Ecto neural progenitor cell (in vitro differentiated cells): ENCODE measurements at places on chromosomes 3 and 15.
A peak's percentile ranks its signal among the peaks of the same experiment; 100 is the strongest.

GRCh38 chr3:145370870-145371269, 790.1 kb downstream of the PLOD2 start:
- no peak for DNase-seq

DNA sequence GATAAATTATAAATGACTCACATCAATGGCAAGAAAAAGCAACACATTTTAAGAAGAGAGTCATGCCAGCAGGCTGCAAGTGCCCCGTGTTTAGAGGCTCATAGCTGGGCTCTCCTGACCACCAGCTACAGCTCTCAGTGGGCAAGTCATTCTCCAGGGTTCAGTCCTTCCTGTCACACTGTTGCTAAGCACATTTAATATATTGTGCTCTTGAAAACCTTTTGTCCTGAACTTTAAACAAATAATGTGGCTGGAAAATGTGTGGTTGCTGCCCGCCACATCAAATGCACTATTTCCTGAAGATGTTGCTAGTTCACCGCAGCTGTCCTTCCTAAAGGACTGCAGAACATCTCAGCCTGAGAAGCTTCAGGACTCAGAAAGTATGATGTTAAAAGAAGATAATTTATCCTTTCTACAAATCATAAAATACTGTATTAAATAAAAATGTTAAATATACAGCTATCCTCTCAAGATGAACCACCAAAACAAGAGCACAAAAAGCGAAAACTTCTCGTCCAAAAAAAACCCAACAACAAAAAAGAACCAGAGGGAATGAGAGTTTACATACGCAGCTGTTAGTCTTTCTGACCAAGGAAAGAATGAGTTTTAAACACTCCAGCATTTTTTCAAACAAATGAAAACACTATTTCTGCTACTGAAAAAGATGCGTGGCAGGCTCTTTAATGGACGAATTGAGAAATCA, 951 bp downstream of the TARS3 start:
- DNase-seq: no peak

DNA sequence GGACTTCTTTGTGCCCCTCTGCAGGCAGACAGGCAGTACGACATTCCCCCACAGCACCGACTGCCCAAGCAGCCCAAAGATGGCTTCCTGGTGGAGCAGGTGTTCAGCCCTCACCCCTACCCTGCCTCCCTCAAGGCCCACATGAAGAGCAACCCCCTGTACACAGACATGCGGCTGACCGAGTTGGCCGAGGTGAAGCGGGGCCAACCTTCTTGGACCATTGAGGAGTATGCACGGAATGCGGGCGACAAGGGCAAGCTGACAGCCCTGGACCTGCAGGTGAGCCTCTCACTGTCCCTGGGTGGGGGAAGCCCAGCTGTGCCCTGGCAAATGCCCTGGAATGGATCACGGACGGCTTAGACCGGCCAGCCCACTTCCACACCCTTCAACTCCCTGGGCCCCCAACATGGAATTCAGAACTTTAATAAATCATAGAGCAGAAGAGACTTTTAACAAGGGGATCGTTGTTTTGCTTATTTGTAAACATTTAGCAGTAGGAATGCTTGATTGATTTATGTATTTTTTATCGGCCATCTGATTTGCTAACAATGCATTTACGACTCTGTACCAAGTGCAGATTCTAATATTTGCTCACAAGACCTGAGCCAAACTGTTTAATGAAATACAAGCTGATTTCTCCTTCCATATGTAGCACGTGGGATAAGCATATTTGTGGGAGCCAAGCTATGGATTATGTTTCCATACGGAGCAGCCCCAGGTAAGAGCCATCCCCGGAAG, 31.1 kb downstream of the MINAR1 start:
- no peak for DNase-seq

DNA sequence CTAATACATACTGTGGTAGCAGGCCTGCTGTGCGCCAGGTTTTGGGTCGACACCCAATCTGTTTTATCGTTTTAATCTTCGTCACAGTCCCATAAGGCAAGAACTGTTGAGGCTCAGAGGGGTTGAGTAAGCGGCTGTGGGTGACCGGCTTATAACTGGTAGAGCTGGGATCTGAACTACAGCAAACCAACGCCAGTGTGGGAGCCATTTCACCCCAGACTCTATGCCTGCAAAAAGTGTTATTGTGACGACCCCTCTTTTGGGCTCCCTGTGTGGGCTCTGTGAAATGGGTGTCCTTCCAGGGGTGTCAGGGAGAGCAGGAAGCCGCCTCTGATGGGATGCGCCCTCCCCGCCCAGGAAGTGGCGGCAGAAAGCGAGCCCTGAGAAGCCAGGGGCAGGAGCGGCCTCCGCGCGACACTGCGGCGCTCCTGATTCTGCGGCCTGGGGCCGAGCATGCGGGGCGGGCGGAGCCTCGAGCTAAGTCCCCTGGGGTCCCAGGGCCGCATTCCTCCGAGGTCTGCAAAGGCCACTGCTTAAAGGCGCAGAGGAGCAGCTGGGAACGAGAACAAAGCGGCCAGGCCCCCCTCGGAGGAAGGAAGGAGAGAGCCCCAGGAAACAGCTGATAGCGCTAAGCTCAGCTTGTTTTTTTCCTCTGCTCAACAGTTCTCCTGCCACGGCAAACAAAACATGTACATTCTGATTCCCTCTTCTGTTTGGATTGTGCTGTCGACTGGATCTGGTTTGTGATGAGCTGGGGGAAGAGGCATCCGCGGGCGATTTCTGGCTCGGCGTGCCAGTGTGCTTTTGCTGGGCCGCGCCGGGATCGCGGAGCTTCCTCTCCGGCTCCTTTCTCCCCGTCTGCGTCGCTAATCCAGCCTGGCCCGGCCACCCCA, 33.9 kb downstream of the GRK7 start:
- peak; percentile 90 for DNase-seq

DNA sequence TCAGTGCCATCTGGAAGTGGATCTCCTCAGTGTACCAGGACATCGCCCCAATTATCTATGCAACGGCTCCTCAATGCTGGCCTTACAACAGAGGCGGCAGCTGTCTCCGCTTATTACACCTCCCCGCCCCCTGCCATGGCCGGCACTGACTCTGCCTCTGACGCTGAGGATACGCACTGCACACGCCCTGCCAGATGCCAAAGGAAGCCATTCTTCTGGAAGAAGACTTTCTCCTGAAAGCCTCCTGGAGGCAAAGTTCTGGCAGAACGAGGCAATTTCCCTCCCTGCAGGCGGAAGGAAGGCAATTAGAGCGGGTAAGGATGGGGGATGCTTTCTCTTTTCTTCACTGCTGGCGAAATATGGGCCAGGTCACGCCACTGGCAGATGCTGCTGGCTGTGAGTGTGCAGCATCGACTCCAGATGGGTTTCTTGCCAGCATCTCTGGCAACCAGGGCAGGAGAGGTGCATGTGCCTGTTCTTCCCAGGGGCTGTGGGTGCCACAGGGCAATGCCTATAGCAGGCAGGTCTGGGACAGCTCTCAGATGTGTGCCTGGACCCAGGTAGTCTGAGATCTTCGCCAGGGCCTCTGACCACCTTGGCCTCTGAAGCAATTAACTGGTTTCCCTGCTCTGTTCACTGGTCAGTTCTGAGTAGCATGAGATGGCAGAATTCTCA, 62.2 kb upstream of the MRPS22 start:
- no peak for DNase-seq

- DNase-seq: no peak
These were observed 98.0 kb upstream of the RORA start for GRCh38 chr15:61327019-61327631.

GRCh38 chr15:34279368-34279767, 54.6 kb downstream of the EMC4 start:
- DNase-seq: no peak

GRCh38 chr15:49902685-49903501, 216.1 kb downstream of the ATP8B4 start:
- DNase-seq: no peak

DNA sequence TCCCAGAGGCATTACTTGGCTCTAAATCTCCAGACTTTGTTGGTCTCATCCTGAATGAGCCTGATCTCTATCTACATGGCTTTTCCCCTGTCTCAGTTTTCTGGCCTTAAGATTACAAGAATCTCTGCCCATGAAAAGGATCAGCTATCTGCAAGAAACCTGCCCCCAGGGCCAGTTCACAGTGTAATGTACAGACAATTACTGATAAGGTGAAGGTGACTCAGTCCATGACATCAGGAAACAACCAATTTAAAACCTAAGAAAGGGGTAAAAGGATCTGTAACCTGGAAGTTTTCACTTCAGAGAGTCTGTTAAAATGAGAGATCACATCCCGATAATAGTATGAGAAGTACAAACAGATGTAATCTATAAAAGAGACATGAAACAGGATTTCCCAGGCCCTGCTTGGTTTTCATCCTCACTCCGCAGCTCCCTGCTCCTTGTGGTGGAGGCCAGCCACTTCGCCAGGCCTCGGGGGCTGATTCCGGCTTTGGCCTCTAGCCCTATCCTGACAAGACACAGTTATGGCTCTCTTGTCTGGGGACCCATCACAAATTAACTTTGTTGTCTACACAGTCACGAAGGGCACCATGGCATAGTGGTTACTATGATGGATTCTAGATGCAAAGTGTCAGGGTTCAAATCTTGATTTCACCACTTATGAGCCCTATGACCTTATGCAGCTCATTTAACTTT, 136.9 kb downstream of the THSD4 start:
- DNase-seq: no peak

DNA sequence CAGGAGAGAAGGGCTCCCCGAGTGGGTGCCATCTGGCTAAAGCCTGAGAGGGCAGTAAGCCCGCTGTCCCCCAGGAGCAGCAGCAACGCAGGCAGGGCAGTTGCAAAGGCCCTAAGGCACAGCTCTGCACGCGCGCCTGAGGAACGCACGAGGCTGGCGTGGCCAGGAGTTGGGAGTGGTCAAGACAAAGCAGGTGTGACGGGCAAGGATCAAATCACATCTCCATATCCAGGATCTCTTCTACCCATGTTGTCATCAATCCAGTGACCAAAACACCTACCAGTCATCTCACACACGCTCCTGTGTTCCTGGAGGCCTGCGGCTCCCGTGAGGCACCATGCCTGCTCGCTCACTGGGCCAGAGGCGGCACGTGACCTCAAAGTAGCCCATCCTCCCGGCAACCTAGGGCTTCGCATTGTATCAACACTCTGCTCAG, 59.5 kb downstream of the ERC2 start:
- DNase-seq: no peak

DNA sequence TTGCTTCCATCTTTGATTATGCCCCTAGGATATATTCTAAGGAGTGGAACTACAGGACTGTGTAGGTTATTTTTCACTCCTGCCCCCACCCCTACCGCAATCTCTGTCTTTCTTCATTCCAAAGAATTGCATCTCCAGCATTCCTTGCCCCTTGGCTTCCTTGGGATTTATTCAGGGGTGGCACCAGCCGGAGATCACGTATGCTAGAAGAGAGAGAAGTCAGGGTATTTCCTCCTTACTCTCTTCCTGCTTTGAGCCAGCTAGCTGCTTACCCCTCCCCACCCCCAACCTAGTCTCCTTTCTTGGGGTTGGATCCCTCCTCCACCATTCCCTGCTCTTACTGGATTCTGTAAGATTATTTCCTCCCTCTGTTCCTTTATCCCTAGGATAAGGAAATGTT, 35.0 kb upstream of the DENND4A start:
- no peak for DNase-seq

DNA sequence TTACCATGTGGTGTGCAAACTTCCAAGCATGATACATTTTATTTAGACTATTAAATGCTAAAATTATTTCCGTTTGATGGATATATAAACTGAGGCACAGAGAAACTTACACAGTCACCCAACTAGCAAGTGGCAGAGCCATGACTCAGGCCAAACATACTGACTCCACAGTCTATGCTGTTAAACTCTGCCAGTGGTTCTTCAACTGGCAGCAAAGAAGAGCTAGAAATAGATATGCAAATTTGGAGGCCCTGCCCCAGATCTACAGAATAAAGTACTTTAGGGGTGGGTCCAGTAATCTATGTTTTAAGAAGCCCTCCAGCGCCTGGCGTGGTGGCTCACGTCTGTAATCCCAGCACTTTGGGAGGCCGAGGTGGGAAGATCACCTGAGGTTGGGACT, 400.0 kb downstream of the FOXP1 start:
- no peak for DNase-seq

GRCh38 chr15:40151499-40151898, 9.4 kb upstream of the BUB1B start:
- no peak for DNase-seq

DNA sequence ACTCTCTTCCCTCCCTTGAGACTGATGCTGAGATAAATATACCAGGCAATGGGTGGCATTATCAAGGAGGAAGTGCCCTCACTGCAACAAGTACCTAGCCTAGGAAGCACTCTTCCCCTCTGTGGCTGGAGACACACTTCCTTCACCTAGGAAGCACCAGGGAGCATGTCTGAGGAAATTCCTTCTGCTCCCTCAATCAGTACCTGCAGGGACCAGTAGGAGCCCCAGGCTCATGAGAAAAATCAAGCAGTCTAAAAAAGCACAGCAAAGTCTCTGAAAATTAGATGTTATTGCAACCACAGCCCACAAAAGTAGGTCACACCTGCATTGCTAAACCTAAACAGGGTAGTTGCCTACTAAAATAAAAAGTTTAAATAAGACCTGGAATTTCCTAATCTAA, 78.2 kb upstream of the TRPM1 start:
- DNase-seq: no peak

- DNase-seq: no peak
These were observed 9.7 kb upstream of the CYFIP1 start for GRCh38 chr15:22989576-22990477.

GRCh38 chr3:61832375-61833229, 271.2 kb downstream of the PTPRG start:
- DNase-seq: no peak

DNA sequence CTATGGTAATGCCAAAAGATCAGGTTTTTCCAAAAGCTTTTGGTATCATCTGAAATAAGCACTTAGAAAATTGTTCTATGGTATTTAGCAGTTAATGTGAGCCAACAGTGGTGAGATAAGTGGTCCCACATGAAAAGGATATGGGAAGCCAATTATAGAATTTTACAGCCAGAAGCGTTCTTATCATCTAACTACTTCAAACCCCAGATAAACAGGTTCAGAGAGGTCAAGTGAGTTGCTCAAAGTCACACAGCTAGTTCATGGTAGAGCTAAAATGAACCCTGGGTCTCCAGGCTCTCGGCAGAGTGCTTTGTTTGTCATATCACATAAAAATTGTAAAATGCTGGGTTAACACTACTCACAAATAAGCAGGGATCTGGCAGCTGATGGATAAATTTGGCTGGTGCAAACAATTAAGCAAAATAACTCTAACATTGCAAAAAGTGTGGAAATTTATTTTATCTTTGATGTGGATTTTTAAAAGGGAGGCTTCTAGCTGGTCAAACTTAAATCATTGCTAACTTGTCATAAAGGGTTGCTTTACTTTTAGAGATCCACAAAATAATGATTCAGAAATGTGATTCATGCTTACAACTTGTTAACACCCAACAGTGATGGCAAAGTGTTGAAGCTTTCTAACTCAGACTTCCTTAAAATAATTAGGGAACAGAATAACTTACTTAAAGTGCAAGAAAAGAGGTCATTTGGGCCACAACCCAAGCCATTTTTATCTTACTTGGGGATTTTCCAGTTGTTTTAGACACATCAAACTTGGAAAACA, 202.8 kb upstream of the TBC1D5 start:
- no peak for DNase-seq

- peak; percentile 68 for DNase-seq
These were observed 807 bp upstream of the INAFM2 start for GRCh38 chr15:40322531-40323238.

GRCh38 chr15:59205839-59206622, 612 bp upstream of the LDHAL6B start:
- no peak for DNase-seq
